ENCODE measurements at places on chromosomes 12 and 14. TPM values are rescaled to one million over a fixed set of nuclear protein-coding genes. Genes with fewer than 3 reads are reported as not detected.

Gene PNP
- 215 TPM for polyA plus RNA-seq

Gene ZNF891
- 3.2 TPM for polyA plus RNA-seq

Gene MYO1H
- 1.0 TPM for polyA plus RNA-seq

Gene ADAM21
- polyA plus RNA-seq: 0.09 TPM

Gene RASAL1
- polyA plus RNA-seq: 0.69 TPM

Gene RIN3
- 15.6 TPM for polyA plus RNA-seq

Gene ZNF605
- 20.0 TPM for polyA plus RNA-seq

Gene TAMALIN
- polyA plus RNA-seq: 9.6 TPM

Gene STAC3
- polyA plus RNA-seq: 4.0 TPM

Gene KRT6C
- not detected for polyA plus RNA-seq

Gene TPH2
- polyA plus RNA-seq: 0.04 TPM

Gene CD163L1
- polyA plus RNA-seq: 18.2 TPM

Gene FAM90A1
- polyA plus RNA-seq: 0.91 TPM

Gene ALDH2
- polyA plus RNA-seq: 100 TPM

Gene FOXN4
- 0.10 TPM for polyA plus RNA-seq

Gene MYRFL
- 14.9 TPM for polyA plus RNA-seq

Gene ERP29
- 150 TPM for polyA plus RNA-seq

Gene OR6C75
- not detected for polyA plus RNA-seq

Gene SLC38A1
- polyA plus RNA-seq: 52.9 TPM

Gene IRAK3
- 3.4 TPM for polyA plus RNA-seq

Gene FSCB
- not detected for polyA plus RNA-seq

Gene PDZRN4
- 3.2 TPM for polyA plus RNA-seq

Gene CD4
- 17.4 TPM for polyA plus RNA-seq

Gene REM2
- polyA plus RNA-seq: 0.72 TPM

Gene RHNO1
- 24.0 TPM for polyA plus RNA-seq

Gene RBMS2
- 22.5 TPM for polyA plus RNA-seq

Gene ALDH1L2
- 1.6 TPM for polyA plus RNA-seq

Gene SYCP3
- polyA plus RNA-seq: 1.7 TPM

Gene MFAP5
- polyA plus RNA-seq: 7.6 TPM

Gene BDKRB2
- polyA plus RNA-seq: 9.1 TPM

Gene ART4
- 6.3 TPM for polyA plus RNA-seq

Gene SMCO2
- polyA plus RNA-seq: 0.25 TPM

Gene DHRS7
- polyA plus RNA-seq: 281 TPM

Gene P3H3
- polyA plus RNA-seq: 15.6 TPM

Gene PSME1
- polyA plus RNA-seq: 324 TPM

Gene GPR137C
- 4.6 TPM for polyA plus RNA-seq

Gene GPR162
- polyA plus RNA-seq: 7.9 TPM

Gene GSC
- polyA plus RNA-seq: 0.10 TPM

Gene KRT72
- 2.0 TPM for polyA plus RNA-seq

Gene TTC9
- 1.9 TPM for polyA plus RNA-seq

Gene RBM23
- polyA plus RNA-seq: 81.9 TPM

Gene ZBTB42
- 6.0 TPM for polyA plus RNA-seq

Gene HOXC5
- polyA plus RNA-seq: 1.8 TPM

Gene MYO1A
- polyA plus RNA-seq: 385 TPM

Gene OR4E2
- not detected for polyA plus RNA-seq

Gene IL23A
- 0.75 TPM for polyA plus RNA-seq

Gene SLC6A15
- polyA plus RNA-seq: 1.8 TPM

Gene TOMM20L
- polyA plus RNA-seq: 0.24 TPM

Gene TSHR
- polyA plus RNA-seq: 0.16 TPM

Gene TMPRSS12
- polyA plus RNA-seq: 0.01 TPM

Gene OTUB2
- polyA plus RNA-seq: 0.93 TPM

Gene LRTM2
- polyA plus RNA-seq: 0.13 TPM

Gene AQP5
- 0.64 TPM for polyA plus RNA-seq

Gene CCDC177
- 0.07 TPM for polyA plus RNA-seq

Gene SPTB
- 2.9 TPM for polyA plus RNA-seq

Gene PRKD1
- polyA plus RNA-seq: 18.6 TPM

Gene CD9
- polyA plus RNA-seq: 204 TPM

Gene RD3L
- not detected for polyA plus RNA-seq

Gene PLEKHG7
- 0.54 TPM for polyA plus RNA-seq

Gene ABCD2
- 0.67 TPM for polyA plus RNA-seq
